ENCODE measurements at places on chromosomes 12 and 14.

DNA sequence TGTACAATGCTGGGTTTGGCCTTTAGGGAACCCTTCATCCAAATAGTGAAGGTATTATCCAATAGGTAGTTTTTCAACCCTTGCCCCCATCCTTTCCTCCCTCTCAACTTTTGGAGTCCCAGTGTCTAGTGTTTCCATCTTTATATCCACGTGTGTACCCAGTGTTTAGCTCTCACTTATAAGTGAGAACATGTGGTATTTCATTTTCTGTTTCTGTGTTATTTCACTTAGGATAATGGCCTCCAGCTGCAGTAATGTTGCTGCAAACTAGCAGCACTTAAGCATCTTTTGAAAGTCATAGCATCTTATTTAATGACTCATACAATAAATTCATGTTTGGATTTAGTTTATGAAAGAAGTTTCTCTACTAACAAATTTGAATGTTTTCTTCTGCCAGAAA, 442.5 kb downstream of the NELL2 start:
- no peak for DNase-seq

DNA sequence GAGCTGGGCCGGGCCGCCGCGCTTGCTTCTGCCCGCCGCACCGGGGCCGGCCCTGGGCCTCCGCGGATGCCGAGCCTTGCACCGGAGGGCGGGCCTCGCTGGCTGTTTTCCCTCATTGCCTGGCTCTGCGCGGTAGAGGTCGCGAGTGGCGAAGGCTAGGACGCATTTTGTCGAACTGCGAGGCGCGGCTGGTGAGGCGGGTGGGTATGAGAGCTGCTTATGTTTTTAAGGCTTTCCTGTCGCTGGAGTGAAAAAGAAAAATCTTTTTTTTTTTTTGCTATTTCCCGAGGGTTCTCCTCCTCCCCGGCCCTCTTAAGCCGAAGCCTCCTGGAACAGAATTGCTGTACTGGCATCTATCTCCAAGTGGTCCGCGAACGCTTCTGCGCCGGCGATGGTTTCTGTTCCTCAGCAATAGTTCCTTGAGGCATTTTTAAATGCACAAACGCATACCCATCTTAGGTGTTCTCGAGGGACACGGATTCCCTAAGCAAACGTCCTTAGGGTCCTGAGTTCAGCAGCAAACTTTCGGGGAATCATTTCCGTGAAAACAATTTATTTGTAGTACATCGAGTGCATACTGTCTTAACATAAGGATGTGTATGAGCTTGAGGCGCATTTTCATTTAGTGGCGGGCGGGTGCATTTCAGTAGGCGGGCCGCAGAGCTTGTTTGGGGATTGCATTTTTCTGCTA, 631 bp downstream of the RESF1 start:
- peak; percentile 43 for DNase-seq

DNA sequence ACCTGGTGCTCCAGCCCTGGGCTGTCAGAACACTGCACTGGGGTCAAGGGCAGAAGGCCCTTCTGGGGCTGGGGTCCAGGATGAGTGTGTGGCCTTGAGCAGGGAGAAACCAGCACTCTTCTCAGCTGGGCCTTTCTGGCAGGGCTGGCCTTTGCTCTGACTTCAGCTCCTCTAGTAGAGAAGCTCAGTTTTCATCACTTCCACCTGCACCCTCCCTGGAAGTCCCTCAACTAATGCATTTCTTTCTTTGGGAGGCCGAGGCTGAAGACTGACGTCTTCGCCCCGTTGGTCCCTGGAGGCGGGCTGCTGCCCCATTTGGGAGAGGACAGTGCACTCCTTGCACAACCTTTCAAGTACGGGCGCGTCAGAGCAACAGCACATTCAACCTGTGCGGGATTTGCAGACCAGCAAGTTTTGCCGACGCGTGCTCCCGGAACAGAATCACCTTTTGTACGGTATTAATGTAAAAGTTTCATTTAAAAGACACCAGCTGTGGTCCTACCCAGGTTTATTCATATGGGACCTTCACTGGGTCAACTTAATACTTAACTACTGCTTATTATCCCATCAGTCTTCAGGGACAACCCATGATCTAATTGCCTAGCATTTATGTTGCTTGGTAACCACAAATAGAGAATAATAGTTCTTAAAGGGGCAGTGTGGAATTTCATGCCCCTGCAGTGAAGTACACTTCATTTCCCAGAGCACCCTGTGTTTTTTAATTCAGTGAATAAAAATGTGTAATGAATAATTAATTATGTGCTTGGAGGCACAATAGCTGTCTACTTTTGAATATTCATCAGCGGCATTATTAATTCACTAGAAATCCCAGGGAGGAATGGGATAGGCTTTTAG, 134.8 kb upstream of the VRK1 start:
- no peak for DNase-seq

DNA sequence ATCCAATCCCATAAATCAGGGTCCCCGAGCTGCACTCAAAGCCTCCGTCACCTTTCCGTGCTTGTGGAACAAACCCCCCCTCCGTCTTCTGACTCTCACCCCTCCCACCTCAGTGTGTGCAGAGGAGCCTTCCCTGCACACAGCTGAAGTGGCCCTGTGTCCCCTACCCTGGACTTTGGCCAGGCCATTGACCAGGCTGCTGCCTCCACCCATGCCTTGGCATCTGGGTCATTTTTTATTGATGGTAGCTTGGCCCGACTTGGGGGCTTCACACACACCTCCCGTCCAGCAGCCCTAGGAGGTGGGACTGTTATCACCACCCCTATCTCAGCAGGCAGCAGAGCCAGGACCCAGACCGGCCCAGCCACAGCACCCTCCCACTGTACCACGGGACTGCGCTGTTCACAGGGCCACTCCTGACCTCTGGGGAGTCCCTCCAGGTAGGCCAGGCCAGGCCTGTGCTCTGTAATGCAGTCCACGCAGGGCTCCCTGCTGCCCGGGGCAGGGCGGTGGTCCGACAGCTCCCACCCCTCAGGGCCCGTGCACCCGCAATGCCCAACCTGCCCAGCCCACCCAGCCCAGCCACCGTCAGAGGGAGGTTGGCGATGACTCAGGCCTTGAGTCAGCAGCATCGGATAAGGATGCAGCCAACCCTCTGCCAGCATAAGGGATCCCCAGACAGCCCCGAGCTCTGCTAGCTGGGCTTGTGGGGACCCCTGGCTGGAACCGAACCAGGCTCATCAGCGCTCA, 9.2 kb upstream of the INF2 start:
- DNase-seq: no peak

DNA sequence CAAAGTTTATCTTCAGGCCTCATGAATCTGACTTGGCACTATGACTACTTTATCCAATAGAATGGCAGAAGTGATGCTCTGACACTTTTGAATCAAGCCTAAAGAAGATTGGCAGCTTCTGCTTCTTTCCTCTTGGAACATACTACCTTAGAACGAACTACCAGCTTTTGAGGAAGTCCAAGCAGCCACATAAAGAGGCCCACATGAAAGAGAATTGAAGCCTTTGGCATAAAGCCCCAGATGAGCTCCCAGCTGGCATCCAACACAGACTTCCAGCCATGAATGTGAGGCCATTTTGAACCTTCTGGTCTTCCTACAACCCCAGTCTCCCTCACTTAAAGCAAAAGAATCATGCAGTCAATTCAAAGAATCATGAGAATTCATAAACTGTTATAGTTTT, 65.8 kb downstream of the EEA1 start:
- no peak for DNase-seq

GRCh38 chr14:93333631-93334103, 831 bp upstream of the BTBD7 start:
- DNase-seq: no peak

DNA sequence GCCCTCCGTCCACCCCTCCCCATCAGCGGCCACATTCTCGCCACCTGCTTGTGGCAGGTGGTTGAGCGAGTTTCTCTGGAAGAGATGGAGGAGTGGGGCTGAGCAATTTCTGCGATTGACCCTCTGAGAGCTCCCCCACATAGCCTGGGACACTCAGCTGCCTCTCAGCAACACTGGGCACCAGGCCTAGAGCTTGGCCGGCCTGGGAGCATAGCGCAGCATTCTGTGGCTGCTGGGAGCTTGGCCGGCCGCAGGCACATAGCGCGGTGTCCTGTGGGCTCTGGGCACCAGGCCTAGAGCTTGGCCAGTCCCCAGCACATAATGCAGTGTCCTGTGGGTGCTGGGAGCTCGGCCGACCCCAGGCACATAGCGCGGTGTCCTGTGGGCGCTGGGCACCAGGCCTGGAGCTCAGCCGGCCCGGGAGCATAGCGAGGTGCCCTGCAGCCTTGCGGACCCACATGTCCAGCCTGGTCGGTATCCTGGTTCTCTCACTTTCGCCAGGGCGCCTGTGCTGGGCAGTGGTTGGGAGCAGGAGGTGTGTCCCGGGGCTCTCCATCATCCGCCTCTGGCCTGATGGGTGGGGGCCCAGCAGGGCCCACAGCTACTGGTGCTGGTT, 43.8 kb downstream of the LRCOL1 start:
- no peak for DNase-seq

DNA sequence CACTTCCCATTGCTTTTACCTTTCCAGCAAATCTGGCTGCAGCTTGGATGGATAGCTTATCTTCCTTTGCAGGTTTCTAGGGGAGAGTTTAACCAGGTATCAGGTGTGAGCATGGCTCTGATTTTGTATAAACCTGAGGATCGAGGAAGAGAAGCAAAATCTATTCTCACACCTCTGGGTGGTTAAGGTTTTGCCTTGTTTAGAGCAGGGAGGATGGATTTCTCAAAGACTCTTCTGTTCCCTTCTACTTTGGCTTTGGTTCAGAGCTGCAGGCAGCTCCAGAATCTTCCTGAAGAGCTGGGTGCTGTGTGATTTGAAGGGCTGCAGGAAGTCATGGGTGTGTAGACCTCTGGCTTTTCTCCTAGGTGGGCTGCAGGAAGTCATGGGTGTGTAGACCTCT, 1.7 kb downstream of the JDP2 start:
- no peak for DNase-seq

GRCh38 chr12:121232977-121233627, 23.2 kb downstream of the P2RX4 start:
- no peak for DNase-seq

GRCh38 chr14:95756751-95757150, 42.8 kb upstream of the TCL1A start:
- no peak for DNase-seq

DNA sequence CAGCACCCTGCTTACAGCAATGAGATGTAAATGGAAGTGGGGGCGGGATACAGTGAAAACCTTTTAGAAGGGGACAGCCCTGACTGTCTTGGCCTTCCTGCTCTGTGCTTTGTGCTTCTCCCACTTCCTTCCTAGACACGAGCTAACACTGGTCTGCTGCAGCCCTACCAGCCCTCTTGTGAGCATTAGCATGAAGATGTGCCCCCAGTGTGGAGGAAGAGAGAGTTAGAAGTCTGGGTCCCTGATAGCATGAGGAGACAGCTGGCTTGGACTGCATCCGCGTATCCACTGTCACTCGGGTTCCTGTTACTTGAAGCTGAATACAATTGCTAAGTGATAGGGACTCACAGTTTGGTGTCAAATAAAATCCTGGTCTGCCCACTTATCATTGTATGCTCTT, 248.1 kb upstream of the SOX5 start:
- no peak for DNase-seq

- DNase-seq: no peak
Observed at GRCh38 chr14:91844029-91844428, 23.3 kb downstream of the TC2N start.

GRCh38 chr14:67237591-67237990, 3.6 kb upstream of the PALS1 start:
- no peak for DNase-seq

GRCh38 chr12:116804051-116804450, 65.9 kb downstream of the RNFT2 start:
- DNase-seq: no peak

DNA sequence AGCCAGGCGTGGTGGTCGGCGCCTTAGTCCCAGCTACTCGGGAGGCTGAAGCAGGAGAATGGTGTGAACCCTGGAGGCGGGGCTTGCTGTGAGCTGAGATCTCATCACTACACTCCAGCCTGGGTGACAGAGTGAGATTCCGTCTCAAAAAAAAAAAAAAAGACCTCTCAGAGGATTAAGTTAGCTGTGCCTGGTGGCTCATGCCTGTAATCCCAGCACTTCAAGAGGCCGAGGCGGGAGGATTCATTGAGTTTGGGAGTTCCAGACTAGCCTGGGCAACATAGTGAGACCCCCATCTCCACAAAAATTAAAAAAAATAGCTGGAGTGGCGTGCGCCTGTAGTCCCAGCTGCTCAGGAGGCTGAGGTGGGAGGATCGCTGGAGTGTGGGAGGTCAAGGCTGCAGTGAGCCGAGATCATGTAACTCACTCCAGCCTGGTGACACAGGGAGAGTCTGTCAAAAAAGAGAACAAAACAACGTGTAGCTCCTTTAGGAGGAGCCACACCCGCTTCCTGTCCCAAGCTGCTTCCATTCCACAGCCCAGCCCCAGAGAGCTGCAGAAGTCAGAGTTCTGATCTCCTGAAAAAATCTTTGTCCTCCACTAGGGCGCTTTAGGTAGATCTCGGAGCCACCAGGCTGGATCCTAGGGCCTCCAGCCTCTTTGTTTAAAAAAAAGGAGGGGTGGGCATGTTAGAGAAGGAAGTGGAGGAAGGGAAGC, 11.5 kb upstream of the ULK1 start:
- no peak for DNase-seq

DNA sequence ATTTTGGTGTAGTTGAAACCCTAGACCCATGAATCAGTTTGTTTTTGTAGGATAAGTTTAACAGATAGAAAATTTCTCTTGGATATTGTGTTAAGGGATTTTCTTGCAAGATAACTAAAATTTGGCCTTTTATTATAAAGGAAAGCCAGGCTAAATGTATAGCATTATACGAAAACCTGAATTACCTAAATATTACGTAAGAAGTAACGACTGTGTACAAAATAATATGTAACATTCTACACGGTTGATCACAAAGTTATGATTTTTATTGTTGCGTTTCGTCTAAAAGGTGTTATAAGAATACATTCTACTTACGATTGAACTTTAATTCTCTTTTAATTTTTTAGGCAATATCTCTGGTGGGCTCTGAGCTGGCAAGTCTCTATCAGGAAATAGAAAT, 63.9 kb downstream of the KNTC1 start:
- no peak for DNase-seq

DNA sequence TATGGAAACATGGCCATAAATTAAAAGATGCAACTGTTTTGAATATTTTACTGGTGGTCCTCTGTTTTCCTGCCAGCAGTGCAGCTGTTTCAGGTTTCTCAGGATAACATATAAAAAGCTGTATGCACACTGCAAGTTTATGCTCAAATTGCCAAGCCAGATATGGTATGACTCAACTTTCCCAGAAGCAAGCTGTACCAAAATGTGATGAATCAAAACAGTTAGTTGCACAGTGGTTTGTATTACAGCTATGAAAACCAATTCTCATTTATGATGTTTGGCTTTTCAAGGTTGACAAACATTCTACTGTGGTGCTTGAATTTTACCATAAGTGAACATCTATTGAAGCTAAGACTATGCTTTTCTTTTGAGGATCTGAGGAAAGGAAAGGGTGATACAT, 15.5 kb downstream of the TRMT5 start:
- no peak for DNase-seq
